ENCODE measurements at places on chromosomes 16 and 17.

- DNase-seq, result no peak
These were observed 459.8 kb downstream of the PMP22 start for GRCh38 chr17:14805348-14805747.

DNA sequence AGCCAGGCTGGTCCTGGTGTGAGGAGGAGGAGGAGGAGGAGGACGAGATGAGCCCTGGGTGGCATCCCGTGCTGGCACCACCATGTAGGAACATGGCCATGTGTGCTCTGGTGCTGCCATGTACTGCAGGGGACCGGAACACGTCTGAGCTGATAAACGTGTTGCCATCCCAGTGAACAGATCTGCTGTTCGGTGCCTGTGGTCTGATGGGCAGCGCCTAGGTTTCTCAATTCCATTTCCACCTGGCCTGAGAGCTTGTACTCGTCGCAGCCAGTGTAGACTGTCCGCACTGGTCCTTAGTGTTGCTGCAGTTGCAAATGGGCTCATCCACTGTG is 28.4 kb upstream of the FOXK2 start:
- no peak for DNase-seq

DNA sequence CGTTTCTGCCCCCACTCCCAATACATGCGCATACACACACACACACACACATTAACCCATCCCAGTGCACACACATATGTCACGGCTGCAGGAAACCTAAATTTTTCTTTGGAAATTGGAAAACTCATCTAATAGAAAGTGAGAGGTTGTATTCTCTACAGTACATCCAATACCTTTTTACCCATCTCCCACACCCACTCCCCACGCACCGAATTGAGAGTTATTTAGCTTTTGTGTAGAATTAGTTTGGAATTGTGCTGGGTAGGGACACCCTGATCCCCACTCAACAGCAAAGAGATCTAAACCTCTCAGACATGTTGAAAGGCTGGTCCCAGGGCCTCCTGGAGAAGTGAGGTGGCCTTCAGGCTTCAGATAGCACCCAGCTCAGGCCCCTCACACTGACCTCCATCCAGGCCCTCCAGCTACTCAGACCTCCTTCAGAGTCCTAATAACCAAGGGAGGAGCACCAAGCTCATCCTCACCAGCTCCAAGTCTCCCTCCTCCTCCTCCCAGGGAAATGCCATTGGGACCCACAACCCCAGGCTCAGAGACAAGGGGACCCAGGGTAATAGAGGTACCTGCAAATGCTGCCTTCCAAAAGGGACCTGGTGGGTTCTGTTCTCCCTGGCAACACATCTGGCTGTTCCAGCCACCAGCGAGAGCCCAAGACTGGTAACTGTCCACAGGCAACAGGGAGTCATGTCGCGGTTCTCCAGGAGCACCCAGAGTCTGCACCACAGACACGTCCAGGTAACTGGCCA is 955 bp downstream of the HOXB13 start:
- no peak for DNase-seq

DNA sequence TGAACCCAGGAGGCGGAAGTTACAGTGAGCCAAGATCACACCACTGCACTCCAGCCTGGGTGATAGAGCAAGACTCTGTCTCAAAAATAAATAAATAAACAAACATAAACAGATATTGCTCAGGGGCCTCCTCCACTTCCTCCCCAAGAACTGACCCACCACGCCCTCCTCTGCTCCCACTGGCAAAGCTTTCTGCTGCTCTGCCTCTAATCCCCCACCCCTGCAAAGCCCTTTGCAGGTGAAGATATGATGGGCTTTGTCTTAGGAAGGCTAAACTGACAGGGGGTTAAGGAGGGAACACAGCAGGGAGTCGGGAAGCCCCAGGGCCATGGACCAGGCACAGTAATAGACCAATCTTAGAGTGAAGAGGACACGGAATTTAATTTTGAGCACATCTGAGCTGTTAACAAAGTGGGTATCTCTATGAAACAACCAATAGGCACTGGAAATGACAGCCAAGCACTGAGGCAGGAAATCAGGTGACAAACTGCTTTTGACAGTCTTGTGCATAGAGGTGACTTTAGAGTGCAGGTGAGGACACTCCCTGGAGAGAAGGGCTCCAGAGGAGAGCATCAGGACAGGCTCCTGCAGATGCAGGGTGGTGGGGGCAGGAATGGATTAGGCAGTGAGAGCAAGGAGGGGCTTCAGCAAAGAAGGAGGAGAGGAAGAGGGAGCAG is 6.4 kb upstream of the CD300LD start:
- DNase-seq, result no peak

DNA sequence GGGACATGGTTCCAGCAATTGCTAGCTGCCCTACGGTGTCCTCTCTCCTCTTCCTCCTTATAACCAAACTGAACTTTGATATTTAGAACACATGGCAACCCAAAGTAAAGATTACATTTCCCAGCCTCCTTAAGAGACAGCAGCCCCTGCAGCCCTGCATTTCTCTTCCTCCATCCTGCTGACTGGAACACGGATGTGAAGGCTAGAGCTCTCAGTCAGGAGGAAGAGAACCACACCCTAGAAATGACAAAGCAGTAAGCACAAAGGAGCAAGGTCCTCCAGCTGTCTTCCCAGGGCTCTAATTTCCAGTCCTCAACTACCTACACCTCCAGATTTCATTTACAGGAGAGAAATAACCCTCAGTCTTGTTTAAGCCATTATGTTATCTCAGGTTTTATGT is 10.9 kb downstream of the DYNC1LI2 start:
- no peak for DNase-seq

GRCh38 chr16:70701036-70701435 is 15.2 kb upstream of the MTSS2 start:
- DNase-seq, result no peak

DNA sequence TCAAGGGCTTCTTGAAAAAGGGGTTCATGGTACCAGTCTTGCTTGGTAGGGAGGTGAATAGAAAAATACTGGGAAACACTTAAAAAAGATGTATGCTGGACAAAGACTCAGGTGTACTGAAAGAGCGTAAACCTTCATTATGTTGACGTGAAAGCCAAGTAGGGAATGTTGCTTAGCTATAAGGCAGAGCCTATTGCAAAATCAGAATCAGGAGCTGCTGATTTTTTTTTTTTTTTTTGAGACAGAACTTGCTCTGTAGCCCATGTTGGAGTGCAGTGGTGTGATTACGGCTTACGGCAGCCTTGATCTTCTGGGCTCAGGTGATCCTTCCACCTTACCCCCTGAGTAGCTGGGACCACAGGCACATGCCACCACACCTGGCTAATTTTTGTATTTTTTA is 3.9 kb downstream of the TMEM94 start:
- DNase-seq, result no peak

GRCh38 chr16:14131774-14132695 is 60.9 kb downstream of the MRTFB start:
- DNase-seq, result no peak

GRCh38 chr17:21289902-21290571 is 5.5 kb downstream of the MAP2K3 start:
- no peak for DNase-seq

- no peak for DNase-seq
These were observed 17.6 kb downstream of the CASC3 start for GRCh38 chr17:40157973-40158372.

DNA sequence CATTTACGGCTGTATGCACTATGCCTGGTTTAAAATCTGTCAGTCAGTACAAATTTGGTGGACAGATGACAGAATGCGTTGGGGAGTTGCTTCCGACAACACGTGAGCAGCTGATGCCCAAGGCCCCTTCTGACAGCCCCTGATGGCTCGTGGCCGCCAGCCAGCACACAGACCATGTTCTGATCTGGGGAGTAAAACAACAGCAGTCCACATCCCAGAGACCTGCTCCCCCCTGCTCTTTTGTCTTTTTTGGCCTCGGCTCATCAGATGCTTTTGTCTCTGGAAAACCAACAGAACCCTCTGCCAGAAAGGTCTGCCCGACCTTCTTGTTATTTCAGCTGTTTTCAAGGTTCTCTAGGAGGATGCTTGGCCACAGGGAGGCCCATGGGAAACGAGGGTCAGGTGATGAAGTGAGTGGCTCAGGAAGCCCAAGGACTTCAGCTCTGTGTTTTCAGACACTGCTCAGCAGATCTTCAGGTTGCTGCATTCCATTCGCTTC is 10.8 kb downstream of the ARSG start:
- DNase-seq, result no peak

DNA sequence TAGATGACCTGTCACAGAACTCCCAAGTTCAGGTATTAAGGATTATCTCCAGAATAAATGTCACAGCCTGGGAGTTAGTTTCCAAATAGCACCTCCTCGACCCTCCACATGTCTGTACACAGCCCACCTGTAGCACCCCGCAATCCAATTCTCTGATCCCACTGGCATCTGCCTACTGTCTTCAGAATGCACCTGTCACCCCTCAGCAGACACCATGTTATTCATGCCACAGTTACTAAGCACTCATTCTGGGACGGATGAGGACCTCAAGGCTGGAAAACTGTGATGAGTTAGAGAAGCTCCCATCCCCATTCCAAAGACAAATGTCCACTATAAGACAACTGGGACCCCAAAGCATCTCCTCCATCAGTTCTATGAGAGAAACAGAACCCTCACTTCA is 7.8 kb downstream of the EMP2 start:
- DNase-seq, result no peak

GRCh38 chr17:29592850-29593551 is at the start of gene ANKRD13B:
ANKRD13B (plus strand) TSS chr17:29593132; CDS start chr17:29593622, 490 bp downstream.
- peak; percentile 37 for DNase-seq

- DNase-seq, result no peak
These were observed 7.8 kb upstream of the ZNF200 start for GRCh38 chr16:3242709-3243108.

DNA sequence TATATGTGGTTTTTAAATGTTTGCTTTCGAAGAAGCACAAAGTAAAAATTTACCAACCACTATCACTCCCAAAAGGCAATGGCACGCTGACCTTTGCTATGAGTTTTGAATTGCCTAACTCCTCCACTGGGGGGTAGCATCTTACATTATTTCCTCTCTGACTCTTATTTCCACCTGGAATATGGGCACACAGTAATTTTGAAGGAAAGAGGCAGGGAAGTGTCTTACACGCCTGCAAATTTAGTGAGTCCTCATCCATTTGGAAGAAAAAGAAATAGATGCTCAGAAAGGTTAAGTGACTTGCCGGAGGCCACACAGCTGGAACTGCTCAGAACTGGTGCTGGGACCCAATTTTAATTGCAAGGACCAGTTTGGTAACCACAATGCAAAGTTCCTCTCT is 29.9 kb upstream of the IRX6 start:
- no peak for DNase-seq

DNA sequence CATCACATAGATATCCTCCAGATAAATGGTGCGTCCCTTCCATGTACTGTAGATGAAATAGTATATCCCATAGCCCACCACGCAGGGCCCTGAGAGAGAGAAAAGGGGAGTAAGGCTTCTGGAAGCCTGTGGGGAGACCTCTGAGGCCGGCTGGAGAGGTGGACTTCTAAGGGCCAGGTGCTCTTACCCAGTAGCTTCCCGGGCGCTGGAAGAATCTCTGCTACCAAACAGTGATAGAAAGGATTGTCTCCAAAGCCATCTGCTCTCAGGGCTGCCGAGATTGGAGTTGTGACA is 718 bp downstream of the SAT2 start:
- DNase-seq, result no peak

DNA sequence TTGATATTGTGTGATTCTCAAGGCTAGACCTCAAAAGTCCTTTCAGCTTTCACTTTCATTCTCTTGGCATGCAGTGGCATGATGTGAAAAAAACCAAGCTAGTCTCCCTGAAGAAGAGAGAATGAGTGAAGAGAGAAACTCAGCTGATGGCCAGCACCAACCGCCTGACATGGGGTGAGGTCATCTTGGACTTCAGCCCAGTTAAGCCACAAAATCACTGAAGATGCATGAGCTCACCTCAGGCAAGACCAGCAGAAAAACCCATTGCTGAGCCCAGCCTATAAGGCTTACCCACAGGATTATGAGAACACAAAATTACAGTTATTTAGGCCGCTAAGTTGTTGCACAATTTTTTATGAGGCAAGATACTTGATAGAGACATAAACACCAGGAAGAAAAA is 496.5 kb downstream of the TOX3 start:
- no peak for DNase-seq

DNA sequence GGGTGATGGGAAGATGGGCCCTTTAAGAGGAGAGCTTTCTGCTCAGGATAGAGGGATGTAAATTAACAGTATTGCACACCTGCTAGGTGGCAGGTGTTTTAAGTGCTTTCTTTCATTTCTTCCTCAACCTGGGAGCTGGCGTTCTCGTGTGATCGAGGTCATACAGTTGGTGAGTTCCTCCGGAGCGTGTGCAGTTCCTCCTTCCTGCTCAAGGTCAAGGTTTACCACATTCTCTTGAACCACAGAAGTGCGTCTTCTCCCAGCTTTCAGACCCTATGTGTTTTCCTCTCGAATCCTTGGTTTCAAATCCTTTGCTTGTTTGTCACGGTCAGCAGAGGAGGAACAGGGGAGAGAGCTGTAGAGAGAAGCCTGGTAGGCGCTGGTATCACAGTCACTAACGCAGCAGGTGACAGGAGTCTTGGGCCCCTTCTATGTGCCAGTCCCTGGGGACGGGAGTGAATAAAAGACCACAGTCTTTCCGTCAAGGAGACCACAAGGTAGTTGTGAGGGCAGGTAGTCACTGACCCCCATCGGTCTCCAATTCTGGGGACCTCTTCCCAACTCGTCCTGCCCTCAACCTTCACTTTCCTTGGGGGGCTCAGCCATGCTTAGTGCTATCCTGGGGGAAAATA is 791 bp downstream of the DNAI2 start:
- DNase-seq, result peak; percentile 29

DNA sequence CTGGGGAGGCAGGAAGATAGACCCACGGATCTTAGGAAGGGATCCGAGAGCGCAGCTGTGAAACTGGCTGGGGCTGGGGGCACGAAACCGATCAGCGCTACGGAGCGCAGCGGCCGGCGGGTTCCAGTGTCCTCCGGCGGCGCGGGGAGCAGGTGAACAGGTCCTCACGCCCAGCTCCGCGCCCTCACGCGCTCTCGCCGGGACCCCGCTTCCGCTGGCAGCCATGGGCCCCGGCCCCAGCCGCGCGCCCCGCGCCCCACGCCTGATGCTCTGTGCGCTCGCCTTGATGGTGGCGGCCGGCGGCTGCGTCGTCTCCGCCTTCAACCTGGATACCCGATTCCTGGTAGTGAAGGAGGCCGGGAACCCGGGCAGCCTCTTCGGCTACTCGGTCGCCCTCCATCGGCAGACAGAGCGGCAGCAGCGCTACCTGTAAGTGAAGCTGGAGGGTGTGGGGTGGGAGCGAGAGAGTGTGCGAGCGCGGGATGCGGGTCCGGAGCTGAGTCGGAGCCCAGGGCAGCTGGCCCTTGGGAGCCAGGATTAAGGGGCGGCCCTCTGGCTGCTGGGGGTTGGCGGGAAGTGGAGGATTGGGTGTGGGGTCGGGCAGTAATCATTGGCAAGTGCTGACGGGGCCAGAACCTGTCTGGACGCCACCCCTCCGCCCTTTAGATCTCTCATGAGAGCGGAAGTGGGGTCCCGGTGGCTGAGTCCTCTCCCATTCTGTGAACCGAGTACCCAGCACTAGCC is 479 bp downstream of the ITGA3 start:
- peak; percentile 63 for DNase-seq

- DNase-seq, result no peak
These were observed 7.3 kb upstream of the DDX52 start for GRCh38 chr17:37650419-37651003.
